Cortex of kidney (tissue), 1 donor: ENCODE measurements at places on chromosomes 2 and 18.

GRCh38 chr2:130949954-130950353 lies 113.2 kb downstream of the ARHGEF4 start:
- no peak for DNase-seq

DNA sequence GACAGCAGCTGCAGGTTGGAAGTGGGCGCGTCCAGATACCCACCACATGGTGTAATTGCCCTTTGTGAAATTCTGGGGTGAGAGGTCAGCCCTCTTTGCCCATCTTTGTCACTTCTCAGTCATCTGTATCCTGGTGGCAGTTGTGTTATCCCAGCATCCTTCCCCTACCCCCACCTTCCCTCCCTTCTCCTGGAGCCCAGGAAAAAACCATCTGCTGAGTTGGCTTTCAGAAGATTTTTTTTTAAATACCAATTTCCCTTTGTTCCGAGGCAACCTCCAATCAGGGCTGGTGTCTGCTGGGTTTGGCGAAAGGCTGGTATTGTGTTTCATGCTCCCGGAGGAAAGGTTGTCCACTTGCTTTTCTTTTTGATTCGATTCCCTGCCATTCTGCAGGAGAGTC lies 35.2 kb downstream of the SETBP1 start:
- no peak for DNase-seq

DNA sequence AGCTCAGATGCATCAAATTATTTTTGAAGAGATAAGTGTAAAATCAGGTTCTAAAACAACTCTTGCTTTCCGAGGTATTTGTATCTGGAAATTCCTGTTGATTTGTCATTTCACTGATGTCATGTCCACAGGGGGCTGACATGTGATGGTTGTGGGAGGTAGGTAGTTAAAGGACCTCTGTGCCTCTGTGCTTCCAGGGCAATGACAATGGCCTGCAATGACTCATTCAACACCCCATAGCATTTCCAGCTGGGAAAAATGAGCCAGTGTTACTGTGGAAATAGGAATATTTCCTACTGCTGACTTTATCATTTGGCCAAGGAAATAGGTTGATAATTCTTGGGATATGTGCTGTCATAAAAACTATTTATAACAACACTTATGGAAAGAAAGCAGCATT lies 86.2 kb upstream of the CCDC195 start:
- no peak for DNase-seq

- DNase-seq: no peak
Measured at GRCh38 chr2:47699533-47700215, 83.3 kb upstream of the MSH6 start.

DNA sequence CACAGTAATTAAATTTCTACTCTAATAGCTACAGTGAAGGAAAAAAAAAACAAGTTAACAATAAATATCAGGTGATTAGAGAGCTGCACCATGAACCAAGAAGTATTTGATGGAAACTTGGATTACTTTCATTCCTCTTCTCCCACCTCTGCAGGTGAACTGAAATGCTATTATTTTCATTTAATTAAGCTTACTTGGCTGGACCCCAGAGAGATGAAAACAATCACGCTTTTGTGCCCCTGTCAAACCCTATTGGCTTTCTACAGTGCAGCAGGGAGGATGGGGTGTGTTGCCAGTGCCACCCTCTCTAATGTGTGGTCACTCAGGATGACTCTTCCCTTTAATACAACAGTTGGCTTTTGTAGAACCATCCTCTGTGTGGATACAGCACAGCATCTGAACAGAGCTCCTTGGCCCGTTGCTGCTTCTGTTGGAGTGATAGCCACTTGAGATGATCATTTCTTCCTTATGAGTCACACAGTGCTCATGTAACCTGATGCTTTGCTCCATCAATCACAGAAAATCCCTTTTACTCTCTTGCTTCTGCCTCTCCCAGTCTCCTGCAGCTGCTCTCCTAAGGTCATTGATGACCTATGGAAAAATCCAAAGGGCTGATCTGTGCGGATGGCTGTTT lies 5.5 kb upstream of the ARL4C start:
- DNase-seq: no peak

GRCh38 chr18:24631243-24632025 lies 171.0 kb downstream of the HRH4 start:
- DNase-seq: no peak

- no peak for DNase-seq
Measured at GRCh38 chr2:153432381-153432780, 46.2 kb downstream of the RPRM start.

- peak; percentile 99 for DNase-seq
Measured at GRCh38 chr2:241315093-241315878, at the start of gene HDLBP. Gene HDLBP, minus strand, starts transcription at chr2:241315672. Its CDS starts 48,803 bp downstream, at chr2:241266869.

- no peak for DNase-seq
Measured at GRCh38 chr18:40708726-40709125, 1246.3 kb upstream of the PIK3C3 start.
